Activated T-cell treated with anti-CD3 and anti-CD28 coated beads, Interleukin-2, amount 50 U/mL, for 24 hours (primary cell): ENCODE measurements at places on chromosomes 5 and 9.
A peak's percentile ranks its signal among the peaks of the same experiment; 100 is the strongest.

GRCh38 chr5:109062664-109063063 is 315.0 kb downstream of the FER start:
- DNase-seq = no peak

DNA sequence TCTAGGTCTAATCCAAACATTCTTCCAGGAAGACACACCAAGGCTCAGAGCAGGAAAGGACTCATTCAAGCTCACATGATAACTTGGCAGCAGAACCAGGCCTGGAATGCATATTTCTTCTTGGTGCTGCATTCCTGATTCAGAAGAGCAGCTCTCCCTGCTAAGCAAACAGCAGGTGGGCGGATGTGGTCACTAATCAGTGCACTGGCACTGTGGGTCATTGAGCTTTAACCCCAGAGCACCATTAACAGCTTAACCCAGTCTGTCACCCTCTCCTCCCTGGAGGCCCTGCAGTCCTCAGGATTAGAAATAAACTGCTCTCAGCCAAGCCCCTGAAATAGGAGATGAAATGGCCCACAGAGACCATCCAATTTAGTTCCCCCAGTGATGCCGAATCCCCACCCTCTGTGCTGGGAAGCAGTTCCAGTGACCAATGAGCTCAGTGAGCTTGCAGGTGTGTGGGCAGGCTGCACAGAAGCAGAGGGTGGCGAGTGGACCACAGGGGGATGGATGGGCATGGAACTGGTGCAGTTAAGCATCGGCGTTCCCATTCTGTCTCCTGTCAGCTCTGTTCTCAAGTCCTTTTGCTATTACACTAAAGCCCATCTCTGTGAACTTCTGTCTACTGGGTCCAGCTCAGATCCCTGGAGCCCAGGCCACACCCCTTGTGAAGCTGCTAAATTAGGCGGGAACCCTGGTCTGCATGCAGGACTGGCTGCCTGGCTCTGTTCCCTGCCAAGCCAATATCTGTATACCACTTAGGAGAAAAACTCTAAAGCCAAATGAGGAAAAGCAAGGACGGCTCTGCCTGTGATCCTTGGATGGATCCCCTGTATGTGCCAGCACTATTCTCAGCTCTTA is 16.6 kb upstream of the MEGF9 start:
- DNase-seq = no peak

DNA sequence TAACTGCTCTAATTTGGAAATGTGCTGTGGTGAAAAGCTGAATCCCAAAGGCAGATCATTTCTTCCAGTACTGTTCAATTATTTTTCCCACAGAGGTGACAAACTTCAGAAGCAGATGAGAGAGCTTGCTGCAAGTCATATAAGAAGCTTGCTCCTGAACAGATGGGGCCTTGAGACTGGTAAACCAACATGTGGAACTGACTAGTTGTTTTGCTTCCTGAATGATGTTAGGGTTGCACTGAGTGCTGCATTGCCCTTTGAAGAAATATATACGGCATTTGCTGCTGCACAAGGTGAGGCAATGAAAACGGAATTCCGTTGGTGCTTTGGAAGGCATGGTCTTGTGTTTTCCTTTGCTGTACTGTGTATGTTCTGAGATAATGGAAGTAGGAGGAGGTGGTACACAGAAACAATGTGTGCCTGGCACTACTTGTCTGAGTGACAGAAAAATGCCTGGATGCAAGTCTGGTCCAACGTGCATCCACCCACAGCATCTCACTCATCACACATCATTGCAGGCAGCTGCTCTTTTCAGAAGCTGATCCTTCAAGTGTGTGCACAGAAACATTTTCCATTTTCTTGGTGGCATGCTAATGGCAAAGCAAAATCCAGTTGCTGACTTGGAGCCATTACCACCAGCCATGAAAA is 76.9 kb downstream of the ANKH start:
- DNase-seq = no peak

GRCh38 chr9:32823551-32823950 is 40.2 kb downstream of the TMEM215 start:
- DNase-seq = no peak

- DNase-seq = no peak
Measured at GRCh38 chr5:120043431-120043830, 414.1 kb downstream of the FAM170A start.

- no peak for DNase-seq
Measured at GRCh38 chr5:126122942-126123341, 300.3 kb upstream of the GRAMD2B start.

DNA sequence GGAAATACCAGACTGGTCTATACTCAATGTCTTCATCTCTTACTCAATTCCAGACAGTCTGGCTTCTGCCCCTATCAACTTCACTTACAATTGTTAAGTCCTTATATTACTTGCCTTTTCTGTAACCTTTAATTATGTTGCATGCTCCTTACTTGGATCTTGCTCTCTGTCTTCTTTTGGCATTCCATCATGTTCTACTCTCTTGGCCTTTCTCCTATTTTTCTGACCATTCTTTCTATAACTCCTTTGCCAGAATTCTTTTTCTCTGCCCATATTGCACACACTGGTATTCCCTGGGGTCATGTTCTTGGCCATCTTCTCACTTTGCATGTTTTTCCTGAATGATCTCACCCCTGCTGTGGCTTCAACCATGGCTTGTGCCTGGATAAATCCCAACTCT is 209.8 kb upstream of the ZNF462 start:
- no peak for DNase-seq

DNA sequence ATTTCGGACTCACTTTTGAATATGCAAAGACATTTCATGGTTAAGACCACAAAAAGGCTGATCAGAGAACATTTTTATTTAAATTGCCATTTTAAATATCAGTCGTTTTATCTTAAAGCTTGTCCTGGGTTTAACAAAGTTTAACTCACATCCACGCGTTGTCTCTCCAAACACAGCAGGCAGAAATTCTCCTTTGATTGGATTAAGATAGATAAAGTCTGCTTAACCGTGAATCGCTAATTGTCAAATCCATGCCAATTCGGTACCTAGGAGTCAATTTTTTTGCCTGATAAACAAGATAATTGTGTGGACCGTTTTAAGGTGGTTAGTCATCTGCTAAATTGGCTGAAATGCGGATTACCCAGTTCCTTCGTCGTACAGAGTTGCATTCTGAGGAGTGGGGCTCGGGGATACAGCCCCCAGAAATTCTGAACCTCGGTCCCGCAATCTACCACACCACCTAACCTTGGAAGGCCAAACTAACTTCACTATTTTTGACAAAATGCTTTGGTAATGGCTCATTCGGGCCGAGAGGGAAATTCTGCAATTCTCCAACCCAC is 665 bp upstream of the BTF3 start:
- DNase-seq = no peak

DNA sequence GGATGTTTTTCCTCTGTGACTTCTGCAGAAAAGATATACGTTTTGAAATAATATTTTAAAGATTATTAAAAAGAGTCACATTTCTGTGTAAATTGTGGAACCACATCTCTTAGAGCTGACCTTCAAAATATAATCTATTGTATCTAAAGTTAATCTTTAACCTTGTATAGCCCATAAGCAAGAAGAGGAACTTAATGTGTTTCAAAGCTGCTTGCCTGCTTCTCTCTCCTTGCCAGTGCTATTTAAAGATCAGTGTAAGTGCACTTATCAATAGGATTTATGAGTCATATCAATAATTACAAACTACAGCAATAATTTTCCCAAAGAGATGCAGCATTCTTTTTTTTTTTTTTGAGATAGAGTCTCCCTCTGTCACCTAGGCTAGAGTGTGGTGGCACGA is 29.4 kb upstream of the GDA start:
- no peak for DNase-seq

DNA sequence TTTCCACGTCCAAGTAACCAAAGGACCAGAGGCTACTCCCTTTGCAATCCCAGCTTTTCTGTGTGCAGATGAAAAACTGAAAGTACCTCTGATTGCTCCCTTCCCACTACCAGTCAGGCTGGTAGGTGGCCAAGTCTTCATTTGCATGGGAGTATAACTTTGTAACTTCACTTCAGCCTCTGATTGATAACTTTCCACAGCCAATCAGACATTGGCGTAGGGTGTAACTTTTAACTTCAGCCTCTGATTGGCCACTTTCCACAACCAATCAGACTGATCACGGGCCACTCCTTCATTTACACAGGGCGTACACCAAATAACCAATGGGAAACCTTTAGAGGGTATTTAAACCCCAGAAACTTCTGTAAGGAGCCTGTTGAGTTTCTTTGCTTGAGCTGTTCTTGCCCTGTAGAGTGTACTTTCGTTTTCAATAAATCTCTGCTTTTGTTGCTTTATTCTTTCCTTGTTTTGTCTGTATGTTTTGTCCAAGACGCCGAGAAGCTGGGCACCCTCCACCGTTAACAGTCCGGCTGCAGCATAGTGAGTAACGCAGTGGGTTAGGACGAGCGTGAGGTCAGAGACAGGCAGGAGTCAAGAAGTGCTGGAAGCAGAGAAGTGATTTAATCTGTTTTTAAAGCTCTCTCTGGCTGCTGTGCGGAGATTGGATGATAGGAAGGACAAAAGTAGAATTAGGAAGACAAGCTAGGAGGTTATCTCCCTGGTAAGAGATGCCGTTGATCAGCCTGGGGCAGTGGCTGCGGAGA is 3.5 kb upstream of the EXOSC2 start:
- no peak for DNase-seq

GRCh38 chr5:177099422-177100093 is 12.8 kb downstream of the FGFR4 start:
- DNase-seq = no peak

DNA sequence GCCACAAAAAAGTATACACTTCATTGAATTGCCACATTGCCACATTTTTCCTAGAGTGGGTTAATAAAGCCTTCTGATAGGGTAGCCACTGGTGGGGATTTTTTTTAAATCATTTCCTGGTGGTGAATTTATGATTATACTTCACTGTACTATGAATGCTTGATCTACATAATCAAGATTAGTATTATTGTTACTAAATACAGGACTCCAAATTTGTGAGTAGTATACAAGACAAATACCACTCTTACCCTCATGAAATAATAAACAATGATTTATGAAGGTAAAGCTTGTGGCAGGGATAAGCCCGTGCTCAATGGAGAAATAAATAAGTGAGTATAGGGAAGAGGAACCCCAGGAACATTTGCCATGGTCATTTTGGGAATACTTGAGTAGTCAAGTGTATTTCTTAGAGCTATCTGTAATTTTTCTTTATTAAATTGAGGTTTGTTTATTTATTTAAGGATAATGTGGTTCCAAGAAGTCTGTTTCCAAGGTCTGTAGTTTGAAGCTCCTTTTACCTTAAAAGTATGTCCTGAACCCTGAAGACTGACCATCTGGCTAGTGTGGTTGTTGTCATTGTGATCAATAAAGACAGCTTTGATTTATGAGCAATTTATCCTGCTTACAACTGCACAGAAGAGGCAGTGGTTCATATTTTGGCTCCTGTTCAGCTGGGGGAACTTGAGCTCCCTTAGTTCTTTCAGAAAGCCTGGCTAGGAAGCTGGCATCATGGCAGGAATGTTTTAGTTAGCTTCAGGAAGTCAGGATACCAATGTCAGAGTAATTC is 118.6 kb downstream of the ZSWIM6 start:
- no peak for DNase-seq

DNA sequence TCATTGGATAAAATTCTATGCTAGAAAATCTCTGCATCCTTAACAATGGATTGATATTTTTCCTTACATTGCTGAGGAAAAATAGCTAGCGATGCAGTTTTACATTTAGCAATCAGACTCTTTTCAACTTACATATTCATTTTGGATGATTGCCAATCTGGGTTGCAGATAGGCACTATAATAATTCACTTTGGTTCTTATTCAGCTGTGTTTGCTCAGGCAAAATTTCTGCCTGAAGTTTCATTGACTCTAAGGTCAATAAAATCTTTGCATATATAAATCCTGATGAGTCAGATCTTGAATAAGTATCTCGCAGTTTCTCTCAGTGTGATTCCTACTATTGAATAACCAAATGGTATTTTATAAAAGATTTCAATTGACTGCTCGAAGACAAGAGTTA is 1105.8 kb downstream of the CDH18 start:
- no peak for DNase-seq

DNA sequence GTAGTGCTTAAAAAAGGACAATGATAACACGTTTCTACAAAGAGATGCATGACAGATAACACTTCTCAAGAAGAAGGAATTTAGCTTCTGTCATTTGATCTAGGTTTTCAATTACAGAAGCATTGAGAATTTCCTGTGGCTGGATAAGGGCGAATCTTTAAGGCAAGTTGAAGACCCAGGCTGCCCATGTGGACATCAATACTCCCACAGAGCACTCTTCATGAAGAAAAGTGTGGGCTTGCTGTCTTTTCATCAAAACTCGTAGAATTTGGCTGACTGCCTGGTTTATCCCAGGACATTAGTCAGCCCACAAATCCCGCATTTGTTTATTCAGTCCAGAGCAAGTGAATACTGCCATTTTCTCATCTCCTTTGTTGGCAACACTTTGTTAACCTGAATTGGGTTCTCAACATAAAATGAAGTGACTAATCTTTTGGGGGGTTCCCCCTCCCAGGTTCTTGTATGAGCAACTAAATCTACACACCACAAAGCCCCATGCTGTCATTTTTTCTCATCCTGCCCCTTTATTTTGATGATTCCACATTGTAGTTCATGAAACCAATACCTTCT is 43.4 kb upstream of the CDKN2B start:
- no peak for DNase-seq

GRCh38 chr5:66362046-66362445 is 217.9 kb downstream of the SREK1 start:
- no peak for DNase-seq

DNA sequence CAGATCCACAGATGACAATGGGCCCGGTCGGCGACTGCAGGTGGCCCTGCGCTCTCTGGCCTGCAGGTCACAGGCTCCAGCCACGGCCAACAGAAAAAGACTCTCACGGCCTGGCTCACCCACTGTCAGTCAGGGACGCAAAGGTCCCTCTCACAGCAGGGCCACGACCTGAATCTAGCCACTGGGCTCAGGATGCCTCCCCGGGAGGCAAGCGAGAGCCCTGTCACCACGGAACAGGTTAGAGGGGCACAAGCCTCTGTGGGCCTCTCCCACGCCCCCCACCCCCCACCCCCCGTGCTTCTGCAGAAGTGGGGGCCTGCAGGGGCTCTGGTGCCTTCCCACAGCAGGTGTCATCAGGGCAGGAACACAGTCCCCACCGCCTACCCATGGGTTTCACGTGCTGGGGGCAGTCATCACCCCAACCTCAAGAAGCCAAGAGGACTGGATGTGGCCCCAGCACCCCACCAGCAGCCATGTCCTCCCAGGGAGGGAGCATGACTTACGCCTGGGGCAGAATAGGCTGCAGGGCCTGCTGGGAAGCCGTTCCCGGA is 17.3 kb upstream of the EGFL7 start:
- peak; percentile 31 for DNase-seq

DNA sequence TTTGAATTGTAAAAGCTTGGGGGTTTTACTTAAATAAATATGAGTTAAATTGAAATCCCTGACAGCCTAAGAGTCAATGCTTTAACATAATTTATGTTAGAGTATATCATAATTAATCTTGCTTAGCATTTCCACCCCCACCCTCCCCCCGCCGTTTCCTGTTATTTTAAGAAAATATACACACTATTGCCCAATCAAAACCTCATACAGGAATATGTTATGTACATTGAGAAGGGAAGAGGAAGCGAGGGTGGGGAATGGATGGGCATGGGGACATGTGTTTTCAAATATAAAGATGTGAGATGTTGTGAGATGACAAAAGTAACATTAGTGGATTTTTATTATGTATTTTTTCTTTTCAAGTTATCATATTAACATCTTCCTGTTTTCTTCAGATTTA is 561.1 kb upstream of the MEF2C start:
- DNase-seq = no peak

GRCh38 chr9:107751567-107752210 is 262.1 kb upstream of the KLF4 start:
- no peak for DNase-seq

- DNase-seq = no peak
Measured at GRCh38 chr5:154076240-154076922, 37.6 kb downstream of the MFAP3 start.
